ENCODE measurements at places on chromosomes 13 and 19. TPM values are rescaled to one million over a fixed set of nuclear protein-coding genes. Genes with fewer than 3 reads are reported as not detected.

The ZNF547 gene
- total RNA-seq: 6.5 TPM

The GPR180 gene
- 5.3 TPM for total RNA-seq

The URAD gene
- total RNA-seq: not detected

The CDC16 gene
- total RNA-seq: 86.0 TPM

The PRX gene
- 3.3 TPM for total RNA-seq

The DYRK1B gene
- total RNA-seq: 28.4 TPM

The ZNF665 gene
- 8.2 TPM for total RNA-seq

The GAS6 gene
- 17.2 TPM for total RNA-seq

The COLGALT1 gene
- total RNA-seq: 74.7 TPM

The UNC13A gene
- 0.09 TPM for total RNA-seq

DNA sequence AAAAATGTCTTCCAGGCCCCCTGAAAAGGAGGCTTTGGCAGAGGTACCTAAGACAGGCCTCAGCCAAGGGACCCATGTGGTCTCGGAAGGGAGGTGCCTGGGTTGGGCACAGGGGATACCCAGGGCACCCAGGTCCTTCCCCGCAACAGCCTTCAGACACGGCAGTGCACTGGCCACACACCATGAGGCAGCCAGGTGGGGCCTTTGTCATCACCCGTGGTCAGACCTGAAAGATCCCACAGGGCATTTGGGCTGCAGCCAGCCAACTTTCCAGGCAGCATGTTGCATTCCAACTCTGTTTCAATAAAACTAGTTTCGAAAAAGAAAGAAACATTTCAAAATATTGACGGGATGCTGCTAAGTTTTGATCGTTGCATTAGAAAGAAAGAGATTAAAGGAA lies 4.7 kb upstream of the TUBGCP3 start:
- no peak overlapping the region for H3K27ac ChIP-seq
- H3K4me3 ChIP-seq: no peak overlapping the region
- H3K27me3 ChIP-seq: no peaks in the 10 kb centered on the region
- H3K4me1 ChIP-seq: peaks cover 11% of the 10 kb centered on the region

DNA sequence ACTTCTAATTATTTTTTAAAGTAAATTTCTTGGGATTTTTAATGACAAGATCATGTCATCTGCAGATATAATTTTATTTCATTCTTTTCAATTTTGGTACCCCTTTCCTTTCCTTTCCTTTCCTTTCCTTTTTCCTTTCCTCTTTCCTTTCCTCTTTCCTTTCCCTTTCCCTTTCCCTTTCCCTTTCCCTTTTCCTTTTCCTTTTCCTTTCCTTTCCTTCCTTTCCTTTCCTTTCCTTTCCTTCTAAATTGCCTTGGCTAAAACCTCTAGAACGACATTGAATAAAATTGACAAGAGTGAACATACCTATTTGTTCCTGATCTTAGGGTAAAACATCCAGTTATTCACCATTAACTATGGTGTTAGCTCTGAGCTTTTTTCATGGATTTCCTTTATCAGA lies 334.1 kb downstream of the NDFIP2 start:
- no peaks in the 10 kb centered on the region for H3K27me3 ChIP-seq
- no peak overlapping the region for H3K4me3 ChIP-seq
- H3K36me3 ChIP-seq: no peaks in the 10 kb centered on the region
- no peaks in the 10 kb centered on the region for H3K4me1 ChIP-seq

- DNase-seq: peak; percentile 32
- H3K27me3 ChIP-seq: no peaks in the 10 kb centered on the region
- peak overlapping the region; percentile 1 for H3K4me3 ChIP-seq
- peaks cover 4% of the 10 kb centered on the region for H3K36me3 ChIP-seq
- H3K4me1 ChIP-seq: peaks cover 41% of the 10 kb centered on the region
- no peak overlapping the region for H3K27ac ChIP-seq
Observed at GRCh38 chr13:49454388-49455006, 10.4 kb downstream of the SETDB2 start.

DNA sequence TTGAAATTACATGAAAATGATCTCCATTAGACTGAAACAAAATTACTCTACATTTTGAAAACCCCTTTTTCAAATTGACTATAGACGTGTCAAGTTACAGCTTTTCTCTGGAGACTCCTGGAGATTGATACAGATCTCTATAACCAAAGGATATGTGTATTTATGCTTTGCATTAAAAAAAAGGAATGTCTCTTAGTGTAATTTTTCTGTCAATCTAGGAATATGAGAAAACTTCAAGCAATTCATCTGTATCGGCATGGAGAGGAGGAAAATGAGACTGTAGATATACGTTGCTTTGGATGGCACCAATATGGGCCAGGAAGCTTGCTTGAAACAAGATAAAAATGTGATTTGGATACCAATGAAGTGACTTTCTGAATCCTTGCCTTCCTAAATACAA lies 286.6 kb downstream of the PCDH9 start:
- H3K27ac ChIP-seq: no peak overlapping the region
- no peaks in the 10 kb centered on the region for H3K36me3 ChIP-seq
- no peak for DNase-seq
- no peaks in the 10 kb centered on the region for H3K27me3 ChIP-seq
- H3K4me3 ChIP-seq: no peak overlapping the region
- H3K4me1 ChIP-seq: no peaks in the 10 kb centered on the region

GRCh38 chr13:20383058-20383457 lies 142.6 kb downstream of the CRYL1 start:
- no peaks in the 10 kb centered on the region for H3K27me3 ChIP-seq
- H3K36me3 ChIP-seq: no peaks in the 10 kb centered on the region
- no peak overlapping the region for H3K4me3 ChIP-seq

GRCh38 chr13:110197026-110197425 lies 109.9 kb downstream of the COL4A1 start:
- no peaks in the 10 kb centered on the region for H3K36me3 ChIP-seq
- DNase-seq: no peak
- no peak overlapping the region for H3K27ac ChIP-seq
- H3K27me3 ChIP-seq: no peaks in the 10 kb centered on the region
- no peaks in the 10 kb centered on the region for H3K4me1 ChIP-seq

DNA sequence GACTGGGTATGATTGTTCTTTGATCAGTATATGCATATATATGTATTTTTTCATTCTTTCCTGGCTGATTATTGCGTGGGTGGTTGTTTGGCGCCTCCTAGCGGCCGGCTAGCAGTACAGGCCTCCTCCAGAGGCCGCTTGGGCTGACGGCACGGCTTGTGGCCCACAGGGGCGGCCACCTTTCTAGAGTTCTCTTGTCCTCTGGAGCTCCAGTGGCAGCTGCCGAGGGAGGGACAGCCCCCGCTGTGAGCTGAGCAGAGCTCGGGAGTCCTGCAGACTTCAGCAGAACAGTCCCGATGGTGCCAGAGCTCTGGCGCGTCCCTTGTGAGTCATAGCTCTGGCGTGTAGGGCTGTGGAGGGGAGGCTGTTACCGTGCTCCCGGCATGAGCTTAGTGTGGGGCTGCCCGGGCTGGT lies 22.5 kb upstream of the ZNF429 start:
- no peaks in the 10 kb centered on the region for H3K4me1 ChIP-seq
- DNase-seq: peak; percentile 56
- H3K36me3 ChIP-seq: no peaks in the 10 kb centered on the region
- no peak overlapping the region for H3K4me3 ChIP-seq
- no peaks in the 10 kb centered on the region for H3K27me3 ChIP-seq

GRCh38 chr19:32017176-32017953 lies 328.0 kb upstream of the ZNF507 start:
- H3K4me1 ChIP-seq: no peaks in the 10 kb centered on the region
- H3K27me3 ChIP-seq: no peaks in the 10 kb centered on the region

DNA sequence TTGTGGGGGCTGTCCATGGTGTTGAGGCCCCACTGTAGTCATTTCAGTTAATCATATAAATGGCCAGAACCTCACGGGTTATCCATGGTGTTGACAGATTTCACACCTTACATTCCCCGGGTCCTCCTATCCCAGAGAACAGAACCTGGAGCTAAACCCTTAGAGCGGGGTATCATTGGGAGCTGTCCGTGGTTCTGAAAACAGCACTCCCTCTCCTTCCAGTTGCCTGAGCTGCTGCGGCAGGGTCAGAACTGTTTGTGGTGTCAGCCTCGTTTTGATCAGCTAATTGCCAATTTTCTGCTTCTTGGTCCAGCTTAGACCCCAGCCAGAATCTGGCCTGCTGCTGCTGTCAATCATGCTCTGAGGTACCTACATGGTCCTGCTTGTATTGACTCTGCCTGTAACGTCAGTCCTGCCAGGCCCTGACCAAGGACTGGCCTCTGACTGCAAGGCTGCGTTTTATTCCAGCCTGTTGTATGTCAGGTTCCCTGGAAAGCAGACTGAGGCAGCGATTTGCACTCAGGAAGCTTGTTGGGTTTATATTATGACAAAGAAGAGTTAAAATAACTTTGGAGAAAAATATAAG lies 55.8 kb upstream of the KCTD15 start:
- no peaks in the 10 kb centered on the region for H3K4me1 ChIP-seq
- no peak overlapping the region for H3K27ac ChIP-seq
- H3K27me3 ChIP-seq: no peaks in the 10 kb centered on the region
- H3K4me3 ChIP-seq: no peak overlapping the region

DNA sequence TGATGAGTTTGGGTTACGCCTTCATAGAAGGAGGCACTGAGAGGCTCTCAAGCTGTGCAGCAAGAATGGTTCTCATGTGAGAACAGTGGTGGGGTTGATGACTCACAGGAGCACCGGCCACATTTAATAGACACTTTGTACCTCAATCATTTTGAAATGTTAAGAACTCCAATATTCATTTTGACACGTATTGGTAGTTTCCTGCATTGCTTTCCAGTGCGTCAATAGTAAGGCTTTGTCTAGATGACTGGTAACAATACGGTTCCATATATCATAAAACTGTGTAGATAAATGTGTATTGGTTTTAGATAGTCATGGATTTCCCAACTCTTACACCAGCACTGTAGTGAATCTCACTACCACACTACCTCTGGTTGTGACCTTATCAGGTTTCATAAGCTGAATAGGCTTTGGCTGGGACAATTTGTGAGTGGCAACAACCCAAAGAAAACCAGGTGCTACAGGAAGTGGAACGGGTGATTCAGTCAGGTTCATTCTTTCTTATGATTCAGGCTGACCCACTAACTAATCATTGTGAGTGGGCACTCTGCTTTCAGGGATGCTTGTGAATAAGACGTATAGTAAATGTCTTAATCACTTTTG lies 362.6 kb downstream of the KLF5 start:
- no peaks in the 10 kb centered on the region for H3K36me3 ChIP-seq
- no peak overlapping the region for H3K4me3 ChIP-seq
- no peak for DNase-seq
- H3K27ac ChIP-seq: no peak overlapping the region
- no peaks in the 10 kb centered on the region for H3K27me3 ChIP-seq

DNA sequence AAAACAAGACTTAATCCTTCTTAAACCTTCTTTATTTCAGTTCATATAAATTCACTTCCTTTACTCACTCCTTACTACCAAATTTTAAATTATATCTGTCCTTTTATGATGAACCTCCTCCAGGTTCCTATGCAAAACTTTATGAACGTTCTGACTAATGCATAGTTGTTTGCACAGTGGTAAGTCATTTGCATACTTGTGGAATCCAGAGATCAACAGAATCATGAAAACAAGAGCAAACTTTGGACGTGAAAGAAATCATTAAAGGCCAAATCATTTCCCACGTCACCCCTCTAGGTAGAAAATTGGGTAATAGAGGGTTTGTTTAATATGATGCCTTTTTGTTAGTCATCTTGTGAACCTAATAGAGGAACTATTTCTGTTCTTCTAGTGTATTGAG lies 32.3 kb upstream of the MYCBP2 start:
- DNase-seq: no peak
- H3K36me3 ChIP-seq: no peaks in the 10 kb centered on the region
- no peaks in the 10 kb centered on the region for H3K27me3 ChIP-seq
- H3K4me3 ChIP-seq: no peak overlapping the region
- no peak overlapping the region for H3K27ac ChIP-seq

DNA sequence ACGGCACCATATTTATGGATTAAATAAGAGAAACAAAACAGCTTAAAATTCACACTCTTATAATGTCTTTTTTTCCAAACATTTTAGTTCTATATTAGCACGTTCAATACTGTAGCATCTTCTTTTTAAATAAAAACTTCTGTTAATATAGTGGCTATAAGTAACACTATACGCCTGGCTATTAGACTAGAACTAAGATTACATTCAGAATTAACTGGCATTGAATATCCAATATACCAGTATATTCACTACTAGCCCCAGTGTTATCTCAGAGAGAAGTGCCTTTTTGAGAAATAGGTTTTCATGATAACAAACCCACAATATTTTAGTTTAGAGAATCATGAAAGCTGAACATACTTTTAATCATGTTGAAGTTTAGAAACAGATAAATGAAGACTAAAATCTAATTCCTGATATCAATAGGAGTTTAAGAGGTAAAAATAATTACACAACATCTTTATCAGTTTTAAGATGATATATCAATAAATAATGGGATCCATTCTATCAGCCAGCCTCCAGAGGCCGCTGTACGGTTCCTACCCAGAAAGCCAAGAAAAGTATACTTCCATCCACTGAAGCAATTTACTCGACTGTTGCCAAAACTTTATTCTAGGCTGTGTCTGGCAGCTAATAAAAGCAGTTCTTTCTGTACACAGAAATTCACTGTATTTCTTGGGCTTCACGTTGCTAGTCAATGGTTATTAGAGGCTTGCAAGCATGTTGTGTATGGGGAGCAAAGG lies 1113.4 kb upstream of the MIR17HG start:
- H3K27ac ChIP-seq: no peak overlapping the region
- no peak for DNase-seq
- no peaks in the 10 kb centered on the region for H3K36me3 ChIP-seq
- H3K27me3 ChIP-seq: no peaks in the 10 kb centered on the region
- no peaks in the 10 kb centered on the region for H3K4me1 ChIP-seq

DNA sequence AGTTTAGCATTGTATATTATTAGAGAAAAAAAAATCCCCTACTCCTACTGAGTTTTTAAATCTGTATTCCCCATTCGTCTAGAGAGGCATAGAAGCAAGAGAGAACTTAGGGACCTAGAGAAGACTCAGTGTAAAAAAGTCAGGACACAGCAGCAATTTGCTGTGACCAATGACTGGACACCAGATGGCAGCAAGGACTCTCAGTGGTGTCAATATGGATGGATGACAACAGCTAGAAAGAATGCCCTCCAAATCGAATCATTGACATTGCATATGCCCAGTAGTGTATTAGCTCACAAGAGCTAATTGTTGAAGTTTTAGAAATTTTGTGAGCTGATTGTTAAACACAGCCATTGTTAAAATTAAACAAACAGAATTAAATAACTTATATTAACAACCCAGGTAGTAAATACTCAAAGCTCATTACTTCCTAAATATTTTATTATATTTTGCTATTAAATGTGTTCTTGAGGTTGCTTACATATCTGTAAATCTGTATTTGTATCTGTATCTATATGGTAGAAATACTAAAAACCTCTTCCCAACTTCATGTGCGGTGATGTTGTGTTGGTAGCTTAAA lies 43.9 kb downstream of the SIAH3 start:
- H3K4me3 ChIP-seq: no peak overlapping the region
- no peak overlapping the region for H3K27ac ChIP-seq
- DNase-seq: no peak

- H3K27me3 ChIP-seq: no peaks in the 10 kb centered on the region
- H3K36me3 ChIP-seq: no peaks in the 10 kb centered on the region
- peak; percentile 60 for DNase-seq
- no peak overlapping the region for H3K27ac ChIP-seq
- H3K4me1 ChIP-seq: peaks cover 25% of the 10 kb centered on the region
Observed at GRCh38 chr19:55418185-55418584, 10.6 kb upstream of the UBE2S start.

GRCh38 chr13:66567899-66568612 lies 662.1 kb downstream of the PCDH9 start:
- H3K4me1 ChIP-seq: no peaks in the 10 kb centered on the region
- H3K4me3 ChIP-seq: no peak overlapping the region
- DNase-seq: no peak
- H3K27me3 ChIP-seq: no peaks in the 10 kb centered on the region

- peaks cover 11% of the 10 kb centered on the region for H3K4me1 ChIP-seq
- peaks cover 24% of the 10 kb centered on the region for H3K36me3 ChIP-seq
- peak; percentile 80 for DNase-seq
- H3K4me3 ChIP-seq: no peak overlapping the region
Observed at GRCh38 chr19:1045247-1045603, 5.3 kb downstream of the ABCA7 start.
